Gastrocnemius medialis (tissue), 4 donors: ENCODE measurements at places on chromosomes 11 and 22. TPM values are rescaled to one million over a fixed set of nuclear protein-coding genes. Genes with fewer than 3 reads are reported as not detected.

CSNK2A3 gene
- total RNA-seq, result 0.68 TPM

DNA sequence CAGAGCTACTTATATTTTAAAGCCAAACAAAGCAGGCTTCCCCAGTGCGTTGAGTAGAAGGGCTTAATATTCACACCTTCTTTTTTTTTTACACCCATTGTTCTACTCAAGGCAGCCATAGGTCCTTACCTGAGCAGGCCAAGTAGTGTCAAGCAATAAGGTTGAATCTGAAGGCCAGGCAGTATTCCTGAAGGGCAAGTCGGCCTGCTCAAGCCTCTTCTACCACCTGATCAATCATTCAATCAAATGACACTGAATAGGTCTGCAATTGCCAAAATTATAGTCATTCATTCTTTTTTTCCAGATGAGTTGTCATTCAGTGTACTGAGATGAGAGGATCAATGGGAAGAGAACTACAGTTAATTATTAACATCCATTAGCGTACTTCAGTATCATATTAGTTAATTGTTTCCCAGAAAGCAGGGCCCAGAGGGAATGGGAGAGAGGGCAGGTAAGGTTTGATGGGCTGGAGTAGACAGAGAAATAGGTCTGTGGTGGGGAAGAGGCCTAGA lies 11.9 kb upstream of the PPP2R1B start:
- no peak overlapping the region for H3K27ac ChIP-seq
- no peak overlapping the region for H3K4me3 ChIP-seq
- peaks cover 7% of the 10 kb centered on the region for H3K4me1 ChIP-seq
- H3K27me3 ChIP-seq, result no peaks in the 10 kb centered on the region

BIRC3 gene
- 1.7 TPM for total RNA-seq

LGALS1 gene
- total RNA-seq, result 1,888 TPM

GRCh38 chr11:87019613-87020271 lies 18.0 kb upstream of the TMEM135 start:
- no peak overlapping the region for H3K27ac ChIP-seq
- H3K36me3 ChIP-seq, result no peaks in the 10 kb centered on the region
- no peak for DNase-seq
- H3K4me3 ChIP-seq, result no peak overlapping the region
- no peaks in the 10 kb centered on the region for H3K4me1 ChIP-seq
- no peaks in the 10 kb centered on the region for H3K27me3 ChIP-seq

DNA sequence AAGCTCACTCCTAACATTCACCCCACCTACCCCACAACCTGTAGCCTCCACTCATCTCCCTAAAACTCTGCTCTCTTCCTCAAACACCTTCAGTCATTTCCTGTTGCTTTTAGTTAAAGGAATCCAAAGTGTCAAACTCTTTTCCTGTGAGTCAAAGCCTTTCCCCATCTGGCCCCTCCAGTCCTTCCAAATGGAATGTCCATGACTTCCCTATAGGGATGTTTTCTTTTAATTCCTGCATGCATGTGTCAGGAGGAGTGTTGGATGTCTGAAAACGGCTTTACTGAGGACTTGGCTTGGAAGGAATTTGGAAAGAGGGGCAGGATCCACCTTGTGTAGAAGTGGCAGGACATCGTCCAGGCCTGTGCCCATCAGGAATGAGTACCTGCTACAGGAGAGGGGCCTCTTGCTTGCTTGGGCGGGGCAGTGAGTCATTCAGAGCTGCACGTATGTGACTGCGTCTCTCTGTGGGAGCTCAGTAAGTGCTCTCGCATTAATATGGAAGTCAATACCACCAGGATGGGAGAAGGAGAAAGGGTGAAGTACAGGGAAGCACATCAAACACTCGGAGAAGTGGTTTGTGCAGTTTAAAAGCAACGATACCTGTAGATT lies 491.9 kb downstream of the OPCML start:
- H3K36me3 ChIP-seq, result no peaks in the 10 kb centered on the region
- no peak overlapping the region for H3K4me3 ChIP-seq
- no peaks in the 10 kb centered on the region for H3K27me3 ChIP-seq
- H3K4me1 ChIP-seq, result no peaks in the 10 kb centered on the region

GRCh38 chr22:47835726-47836125 lies 1073.3 kb downstream of the TBC1D22A start:
- no peaks in the 10 kb centered on the region for H3K36me3 ChIP-seq
- H3K27me3 ChIP-seq, result peaks cover 9% of the 10 kb centered on the region
- no peak overlapping the region for H3K27ac ChIP-seq
- DNase-seq, result no peak
- H3K4me1 ChIP-seq, result no peaks in the 10 kb centered on the region

TMEM191B gene
- 0.81 TPM for total RNA-seq

DNA sequence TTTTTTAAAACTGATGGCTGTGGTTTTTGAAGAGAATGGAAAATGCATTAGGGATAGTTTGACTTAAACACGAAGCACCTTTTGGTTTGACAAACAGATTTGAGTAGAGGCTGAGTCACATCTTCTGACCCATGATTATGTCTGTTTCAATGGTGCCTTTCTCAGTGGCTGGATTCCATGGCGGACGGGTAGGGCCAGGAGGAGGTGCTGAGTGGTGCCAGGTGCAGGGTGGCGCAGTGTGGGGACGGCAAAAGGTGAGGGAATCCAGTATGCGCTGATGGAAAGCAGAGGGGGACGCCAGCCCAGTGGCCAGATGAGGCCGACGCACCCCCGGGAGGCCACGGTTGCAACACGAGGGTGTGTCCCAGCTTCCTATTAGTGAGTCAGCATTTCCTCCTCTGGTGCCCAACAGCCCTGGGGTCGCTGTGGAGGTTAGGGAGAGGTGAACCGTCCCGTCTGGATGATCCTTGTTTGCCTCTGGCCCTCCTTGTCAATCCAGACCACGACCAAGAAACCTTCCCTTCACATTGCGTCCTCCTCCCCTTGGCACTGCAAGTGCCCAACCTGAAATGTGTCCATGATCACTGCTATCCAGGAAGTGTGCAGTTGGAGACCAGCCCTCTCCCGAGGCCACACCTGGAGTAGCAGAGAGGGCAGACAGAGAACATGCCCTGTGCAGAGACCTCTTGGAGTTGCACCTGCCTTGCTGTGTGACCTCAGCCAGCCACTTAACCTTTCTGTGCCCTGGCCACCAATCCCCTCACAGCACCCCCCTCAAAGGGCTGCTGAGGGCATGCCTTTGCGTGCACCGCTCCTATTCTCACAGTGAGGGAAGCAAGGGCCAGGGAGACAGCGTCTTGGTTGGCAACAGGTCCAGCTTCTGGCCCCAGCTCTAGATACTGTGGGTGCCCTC lies 32.5 kb upstream of the ATXN10 start:
- no peaks in the 10 kb centered on the region for H3K27me3 ChIP-seq
- DNase-seq, result no peak
- no peaks in the 10 kb centered on the region for H3K4me1 ChIP-seq

DNA sequence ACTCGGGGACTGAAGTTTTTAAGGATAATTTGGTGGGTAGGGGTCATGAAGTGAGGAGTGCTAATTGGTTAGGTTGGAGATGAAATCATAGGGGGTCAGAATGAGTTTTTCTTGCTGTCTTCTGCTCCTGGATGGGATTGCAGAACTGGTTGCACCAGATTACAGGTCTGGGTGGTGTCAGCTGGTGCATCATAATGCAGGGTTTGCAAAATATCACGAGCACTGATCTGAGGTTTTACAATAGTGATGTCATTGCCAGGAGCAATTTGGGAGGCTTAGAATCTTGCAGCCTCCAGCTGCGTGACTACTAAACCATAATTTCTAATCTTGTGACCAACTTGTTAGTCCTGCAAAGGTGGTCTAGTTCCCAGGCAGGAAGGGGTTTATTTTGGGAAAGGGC lies 46.4 kb upstream of the CALCB start:
- DNase-seq, result no peak
- no peak overlapping the region for H3K27ac ChIP-seq
- H3K27me3 ChIP-seq, result no peaks in the 10 kb centered on the region
- H3K36me3 ChIP-seq, result no peaks in the 10 kb centered on the region

DNA sequence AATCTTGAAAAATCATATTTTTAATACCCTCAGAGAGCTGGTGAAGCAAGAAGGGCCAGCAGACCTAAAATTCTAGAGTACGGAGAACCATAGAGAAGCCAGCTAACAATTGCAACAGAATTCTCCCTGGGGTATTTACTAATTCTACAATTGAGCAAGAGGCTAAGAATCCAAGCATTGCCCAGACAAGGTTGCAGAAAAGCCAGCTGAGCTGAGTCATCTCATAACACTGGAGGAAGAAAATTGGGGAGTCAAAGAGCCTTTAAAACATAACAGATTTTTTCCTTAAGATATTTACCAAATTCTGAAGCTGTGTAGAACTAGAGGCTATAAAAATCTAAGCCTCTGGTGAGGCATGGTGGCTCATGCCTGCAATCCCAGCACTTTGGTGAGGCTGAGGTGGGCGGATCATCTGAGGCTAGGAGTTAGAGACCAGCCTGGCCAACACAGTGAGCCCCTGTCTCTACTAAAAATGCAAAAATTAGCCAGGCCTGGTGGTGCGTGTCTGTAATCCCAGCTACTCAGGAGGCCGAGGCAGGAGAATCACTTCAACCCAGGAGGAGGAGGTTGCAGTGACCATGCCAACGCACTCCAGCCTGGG lies 13.6 kb upstream of the TMEM216 start:
- H3K4me3 ChIP-seq, result no peak overlapping the region
- peak; percentile 62 for DNase-seq
- no peaks in the 10 kb centered on the region for H3K27me3 ChIP-seq
- peak overlapping the region; percentile 27 for H3K27ac ChIP-seq

DNA sequence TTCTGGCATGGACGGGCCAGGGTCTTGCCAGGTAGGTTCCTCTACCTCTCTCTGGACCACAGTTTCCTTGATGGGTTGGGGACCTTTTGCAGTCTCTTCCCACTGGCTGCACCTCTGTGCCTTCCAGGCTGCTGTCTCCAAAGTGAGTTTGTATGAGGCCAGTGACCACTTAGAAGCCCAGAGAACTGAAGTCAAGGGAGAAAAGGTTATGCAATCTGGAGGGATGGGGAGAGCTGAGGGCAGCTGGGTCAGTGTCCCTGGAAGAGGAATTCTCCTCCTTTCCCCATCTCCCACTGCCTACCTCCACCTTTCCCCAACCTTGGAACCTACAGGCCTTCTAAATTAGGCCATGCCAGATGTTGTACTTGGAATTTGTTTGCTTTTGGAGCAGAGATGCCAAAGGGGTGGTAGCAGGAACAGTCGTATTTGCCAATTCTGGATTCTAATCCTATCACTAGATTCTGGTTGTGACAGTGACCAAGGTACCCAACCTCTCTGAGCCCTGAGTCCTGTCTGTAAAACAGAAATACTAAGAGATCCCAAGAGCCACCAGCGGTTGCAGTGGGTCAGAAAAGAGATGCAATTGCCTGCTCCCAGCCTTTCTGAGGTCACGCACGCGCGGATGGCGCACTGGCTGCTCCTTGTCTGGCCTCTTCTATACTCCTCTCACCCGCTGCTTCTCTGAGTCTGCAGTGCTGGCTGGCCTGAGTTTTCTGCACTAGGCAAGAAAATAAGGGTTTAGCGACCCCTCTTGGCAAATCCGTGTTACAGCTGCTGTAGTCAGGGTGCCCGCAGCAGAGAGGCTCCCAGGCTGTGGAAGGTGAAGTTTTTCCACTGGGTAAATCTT lies 10.7 kb upstream of the ACCSL start:
- H3K4me3 ChIP-seq, result no peak overlapping the region
- peaks cover under 1% of the 10 kb centered on the region for H3K4me1 ChIP-seq
- peaks cover 5% of the 10 kb centered on the region for H3K27me3 ChIP-seq
- peak; percentile 63 for DNase-seq
- H3K36me3 ChIP-seq, result no peaks in the 10 kb centered on the region

DNA sequence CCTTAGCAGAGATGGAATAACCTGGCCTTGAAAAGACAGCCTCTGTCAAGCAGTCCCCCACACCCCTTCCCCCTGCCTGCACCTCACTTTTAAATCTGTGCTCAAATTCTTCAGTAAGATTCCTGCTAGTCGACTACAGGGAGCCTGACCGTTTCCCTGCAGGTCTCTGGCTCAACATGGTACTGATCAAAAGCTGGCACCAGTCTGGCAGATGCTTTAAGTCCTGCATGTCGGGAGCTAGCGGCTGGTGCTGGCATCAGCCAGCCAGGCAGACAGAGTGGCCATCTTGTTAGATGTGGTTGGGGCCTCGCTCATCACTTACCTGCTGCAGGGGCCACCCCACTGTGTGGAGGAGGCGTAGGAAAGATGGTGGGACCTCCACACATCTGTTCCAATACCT lies 204.4 kb upstream of the SORL1-AS1 start:
- no peaks in the 10 kb centered on the region for H3K36me3 ChIP-seq
- H3K4me1 ChIP-seq, result peaks cover 11% of the 10 kb centered on the region
- no peaks in the 10 kb centered on the region for H3K27me3 ChIP-seq
- H3K27ac ChIP-seq, result peak overlapping the region; percentile 86
- H3K4me3 ChIP-seq, result no peak overlapping the region

MMP7 gene
- total RNA-seq, result not detected

MIAT gene
- 0.25 TPM for total RNA-seq

RBMXL2 gene
- total RNA-seq, result not detected

SLC35C1 gene
- 6.4 TPM for total RNA-seq

SLC29A2 gene
- 85.2 TPM for total RNA-seq

L3MBTL2 gene
- 14.4 TPM for total RNA-seq

- no peak overlapping the region for H3K4me3 ChIP-seq
- no peaks in the 10 kb centered on the region for H3K27me3 ChIP-seq
- no peaks in the 10 kb centered on the region for H3K36me3 ChIP-seq
- H3K4me1 ChIP-seq, result peaks cover 21% of the 10 kb centered on the region
- no peak for DNase-seq
- no peak overlapping the region for H3K27ac ChIP-seq
Measured at GRCh38 chr11:111797145-111797581, 31.0 kb upstream of the PPP2R1B start.

GRCh38 chr11:70788248-70789022 lies 390.1 kb downstream of the CTTN start:
- H3K27ac ChIP-seq, result no peak overlapping the region
- H3K4me3 ChIP-seq, result no peak overlapping the region
- no peak for DNase-seq

DNA sequence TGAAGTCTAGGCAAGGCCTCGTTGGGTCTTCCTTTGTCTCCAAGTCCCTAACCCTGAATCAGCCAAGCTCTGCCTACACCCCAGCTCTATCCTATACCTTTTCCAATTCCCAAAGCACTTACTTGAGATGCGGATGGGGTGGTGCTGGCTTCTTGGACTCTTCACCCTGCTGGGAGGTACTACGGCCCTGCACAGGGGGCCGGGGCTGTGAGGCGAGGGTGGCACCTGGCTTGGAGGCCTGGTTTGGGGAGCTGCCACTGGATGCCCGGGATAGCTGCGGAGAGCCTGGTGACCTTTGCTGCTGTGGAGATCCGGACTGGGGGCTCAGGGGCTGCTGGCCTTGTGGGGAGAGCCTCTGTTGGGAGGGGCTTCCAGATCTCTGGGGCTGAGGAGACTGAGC lies 43.3 kb downstream of the FBXO7 start:
- H3K36me3 ChIP-seq, result no peaks in the 10 kb centered on the region
- peaks cover 5% of the 10 kb centered on the region for H3K4me1 ChIP-seq
- no peak for DNase-seq
- no peak overlapping the region for H3K27ac ChIP-seq
- H3K4me3 ChIP-seq, result no peak overlapping the region

- H3K27me3 ChIP-seq, result no peaks in the 10 kb centered on the region
- H3K36me3 ChIP-seq, result no peaks in the 10 kb centered on the region
- no peak overlapping the region for H3K4me3 ChIP-seq
- no peak for DNase-seq
Measured at GRCh38 chr11:47434011-47434786, 8.0 kb upstream of the PSMC3 start.

IL18 gene
- 7.7 TPM for total RNA-seq

DCHS1 gene
- 1.5 TPM for total RNA-seq

NXPE4 gene
- total RNA-seq, result not detected

DSCAML1 gene
- total RNA-seq, result 0.05 TPM

EHBP1L1 gene
- total RNA-seq, result 215 TPM

TUBA8 gene
- 57.8 TPM for total RNA-seq

- DNase-seq, result no peak
- H3K36me3 ChIP-seq, result no peaks in the 10 kb centered on the region
- H3K27ac ChIP-seq, result peak overlapping the region; percentile 54
- peaks cover 84% of the 10 kb centered on the region for H3K4me1 ChIP-seq
- no peak overlapping the region for H3K4me3 ChIP-seq
Measured at GRCh38 chr22:21857481-21857914, 9.9 kb downstream of the MAPK1 start.

GGT5 gene
- total RNA-seq, result 25.1 TPM

TIMM10B gene
- total RNA-seq, result 10.9 TPM

CTSW gene
- total RNA-seq, result not detected
